ENCODE measurements at places on chromosomes 13 and 19.

DNA sequence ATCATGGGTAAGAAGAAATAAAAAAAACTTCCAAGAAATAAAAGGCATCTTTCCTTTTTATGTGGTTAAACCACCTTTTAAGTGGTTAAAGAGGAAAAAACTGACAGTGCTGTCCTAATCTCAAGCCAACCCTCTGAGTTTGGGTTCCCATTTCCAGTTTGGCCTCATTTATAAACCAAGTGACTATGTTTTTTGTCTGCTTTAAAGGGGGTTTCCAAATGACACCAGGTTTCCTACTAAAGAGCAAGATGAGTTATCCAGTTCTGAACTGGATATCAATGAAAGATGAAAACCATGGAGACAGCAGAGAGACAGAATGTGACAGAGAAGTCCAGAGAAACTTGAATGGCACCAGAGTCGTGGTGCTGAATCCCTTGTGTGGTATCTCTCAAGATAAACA, 251.5 kb downstream of the ABCC4 start:
- no peak for DNase-seq

DNA sequence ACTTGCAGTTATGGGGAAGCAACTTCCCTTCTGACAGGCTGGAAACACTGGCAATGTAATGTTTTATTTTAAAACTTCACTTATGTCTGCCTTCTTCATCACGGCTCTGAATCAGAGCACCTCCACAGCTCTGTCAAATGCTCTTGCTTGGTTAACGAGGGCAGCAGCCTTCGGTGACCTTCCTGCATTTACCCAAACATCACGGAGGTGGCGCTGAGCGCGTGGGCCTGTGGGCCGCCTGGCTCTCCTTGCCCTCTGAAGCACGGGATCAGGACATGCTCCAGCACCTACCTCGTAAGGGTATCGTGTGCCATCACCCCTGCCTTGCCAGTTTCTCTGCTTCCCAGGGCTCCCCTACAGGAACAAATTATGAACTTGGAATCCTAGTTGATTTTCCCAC, 310.0 kb downstream of the TEX29 start:
- no peak for DNase-seq

DNA sequence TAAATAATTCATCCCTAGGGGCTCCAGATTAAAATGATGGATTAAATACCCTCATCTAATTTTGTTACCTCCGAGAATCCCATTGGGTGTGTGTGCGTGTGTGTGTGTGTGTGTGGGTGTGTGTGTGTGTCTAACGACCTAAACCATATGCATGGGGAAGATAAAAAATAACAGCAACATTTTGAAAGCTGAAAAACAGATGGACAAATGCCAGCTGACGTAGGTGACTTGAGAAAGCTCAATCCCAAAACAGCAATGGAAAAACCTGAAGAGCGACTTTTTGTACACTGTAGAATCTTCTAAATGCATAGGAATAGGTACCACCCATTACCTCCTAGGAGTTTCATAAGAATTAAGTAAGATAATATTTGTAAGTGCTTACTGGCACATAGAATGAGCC, 8.7 kb upstream of the RPL21 start:
- DNase-seq, result no peak

GRCh38 chr19:29326351-29326750, 113.4 kb upstream of the UQCRFS1 start:
- no peak for DNase-seq

DNA sequence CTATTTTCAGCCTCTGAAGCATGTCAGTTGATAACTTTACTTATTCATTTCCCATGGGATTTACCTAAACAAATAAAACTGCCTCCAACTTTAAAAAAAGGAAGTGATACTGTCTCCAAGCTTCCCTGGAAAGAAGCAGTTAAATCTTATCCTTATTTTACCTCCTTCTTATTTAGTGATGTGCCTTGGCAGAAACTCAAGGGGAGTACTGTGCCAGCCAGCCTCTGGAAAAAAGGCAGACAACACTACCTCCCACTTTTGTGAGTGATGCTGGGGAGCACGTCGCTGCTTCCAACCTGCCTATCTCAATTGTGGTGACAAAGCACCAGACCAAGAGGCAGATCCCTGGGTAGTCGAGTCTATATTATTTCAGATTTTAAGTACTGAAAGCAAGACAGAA, 765.6 kb downstream of the DIAPH3 start:
- DNase-seq, result no peak

DNA sequence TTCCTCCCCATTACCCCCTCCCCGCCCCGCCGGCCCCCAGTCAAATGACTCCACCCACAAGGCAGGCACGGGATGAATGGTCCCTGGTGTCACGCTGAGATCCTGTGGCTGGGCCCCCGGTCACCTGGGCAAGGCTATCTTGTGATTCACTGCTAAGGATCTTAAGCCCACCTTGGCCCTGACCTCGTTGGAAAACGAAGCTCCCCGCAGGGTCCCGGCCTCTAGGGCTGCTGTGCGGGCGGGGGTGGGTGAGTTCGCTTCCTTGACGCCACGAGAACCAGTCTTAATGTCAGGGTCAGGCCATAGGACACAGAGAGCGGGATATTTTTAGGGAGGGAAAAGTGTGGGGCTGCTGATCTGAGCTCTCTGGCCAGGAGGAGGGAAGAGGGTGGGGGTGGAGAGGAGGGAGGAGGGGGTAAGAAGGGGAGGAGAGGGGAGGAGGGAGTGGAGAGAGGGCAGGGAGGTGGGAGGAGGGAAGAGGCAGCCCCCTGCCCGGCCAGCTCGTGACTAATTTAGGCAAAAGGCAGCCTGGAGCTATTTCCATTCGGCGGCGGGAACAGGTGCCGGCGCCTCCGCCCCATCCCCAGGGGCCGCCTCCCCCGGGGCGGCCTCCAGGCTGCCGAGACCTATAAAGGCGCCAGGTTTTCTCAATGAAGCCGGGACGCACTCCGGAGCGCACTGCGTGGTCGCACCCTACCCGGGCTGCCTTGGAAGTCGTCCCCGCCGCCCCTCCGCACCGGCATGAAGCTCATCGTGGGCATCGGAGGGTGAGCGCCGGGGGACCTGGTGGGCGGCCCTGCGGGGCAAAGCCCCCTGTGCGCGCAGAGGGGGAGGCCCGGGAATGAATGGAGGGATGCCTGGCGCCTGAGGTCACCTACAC, at the start of gene NMRK2:
TSS of gene NMRK2 (plus strand) at position 139 of the 880 bp plus-strand sequence. CDS start at position 742, 603 bp downstream.
- DNase-seq, result no peak

- no peak for DNase-seq
Measured at GRCh38 chr13:80499536-80500290, 158.8 kb upstream of the SPRY2 start.

DNA sequence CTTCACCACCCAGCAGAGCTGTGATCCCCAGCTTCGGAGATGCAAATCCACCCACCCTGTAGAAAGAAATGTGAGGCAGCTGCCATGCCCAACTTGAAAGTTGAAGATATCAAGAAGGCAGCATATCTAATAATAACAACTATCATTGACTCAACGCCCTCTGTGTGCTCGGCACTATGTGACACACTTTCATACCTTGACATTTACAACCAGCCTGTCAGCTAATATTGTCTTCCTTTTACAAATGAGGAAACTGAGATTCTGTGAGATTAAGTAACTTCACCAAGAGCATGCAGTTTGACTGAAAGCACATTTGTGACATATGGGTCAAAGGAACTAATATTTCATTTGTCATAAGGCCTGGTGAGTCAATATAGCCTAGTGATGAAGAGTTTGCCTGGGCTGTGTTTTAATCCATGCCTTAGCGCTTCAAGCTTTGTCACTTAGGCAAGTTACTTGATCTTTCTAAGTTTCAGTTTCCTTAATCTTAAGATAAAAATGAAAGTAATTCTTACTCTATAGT, 137.0 kb downstream of the FLT1 start:
- no peak for DNase-seq

GRCh38 chr13:23828866-23829265, 60.3 kb downstream of the MIPEP start:
- DNase-seq, result no peak

GRCh38 chr19:5466814-5467291, 11.6 kb downstream of the ZNRF4 start:
- no peak for DNase-seq

- DNase-seq, result no peak
Measured at GRCh38 chr13:50846861-50847475, 3.5 kb upstream of the DLEU7 start.

DNA sequence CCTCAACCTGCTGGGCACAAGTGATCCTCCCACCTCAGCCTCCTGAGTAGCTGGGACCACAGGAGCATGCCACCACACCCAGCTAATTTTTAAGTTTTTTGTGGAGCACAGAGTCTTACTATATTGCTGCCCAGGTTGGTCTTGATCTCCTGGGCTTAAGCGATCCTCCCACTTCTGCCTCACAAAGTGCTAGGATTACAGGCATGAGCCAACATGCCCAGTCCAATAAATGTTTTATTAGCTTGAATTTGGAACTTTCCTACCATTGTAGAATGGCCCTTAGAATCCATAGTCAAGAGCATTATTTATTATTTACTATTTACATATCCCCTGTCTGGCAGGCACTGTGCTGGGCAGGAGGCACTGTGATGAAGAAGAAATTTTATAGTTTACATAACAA, 39.6 kb upstream of the CLDN10 start:
- DNase-seq, result no peak

GRCh38 chr19:46385636-46386035, 27.7 kb downstream of the CCDC8 start:
- no peak for DNase-seq

DNA sequence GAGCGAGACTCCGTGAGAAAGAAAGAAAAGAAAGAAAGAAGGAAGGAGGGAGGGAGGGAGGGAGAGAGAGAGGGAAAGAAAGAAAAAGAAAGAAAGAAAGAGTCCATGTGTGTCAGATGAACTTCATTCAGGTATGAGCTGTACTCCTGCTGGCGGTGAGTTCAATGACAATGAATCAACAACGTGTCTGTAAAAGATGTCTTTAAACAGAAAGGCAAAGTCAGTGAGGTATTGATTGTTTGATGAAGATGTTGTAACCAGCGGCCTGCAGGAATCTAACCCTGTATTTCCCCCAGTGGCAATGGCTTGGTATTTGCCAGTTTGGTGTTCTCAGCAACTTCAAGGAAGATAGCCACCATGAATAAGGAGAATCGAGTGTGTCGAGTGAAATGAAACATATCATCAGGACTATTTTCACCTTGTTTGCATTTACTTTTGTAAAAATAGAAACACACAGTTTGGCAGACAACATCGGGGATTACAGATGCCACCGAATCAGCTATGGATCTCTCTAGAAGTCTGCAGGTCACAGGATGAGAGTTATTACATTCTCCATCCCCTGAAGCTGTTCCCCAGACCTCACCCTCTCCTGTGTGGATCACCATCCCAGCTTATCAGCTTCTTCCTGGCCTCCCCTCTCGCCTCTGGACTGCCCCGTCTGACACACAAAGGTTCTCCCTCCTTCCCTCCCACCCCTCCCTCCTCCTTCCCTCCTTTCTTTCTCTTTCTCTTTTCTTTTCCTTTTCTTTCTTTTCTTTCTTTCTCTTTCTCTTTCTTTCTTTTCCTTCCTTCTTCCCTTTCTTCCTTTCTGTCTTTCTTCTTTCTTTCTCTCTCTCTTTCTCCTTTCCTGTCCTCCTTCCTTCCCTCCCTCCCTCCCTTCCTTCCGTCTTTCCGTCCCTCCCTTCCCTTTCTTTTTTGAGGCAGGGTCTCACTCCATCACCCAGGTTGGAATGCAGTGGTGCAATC, 8.2 kb upstream of the SBK3 start:
- no peak for DNase-seq

GRCh38 chr13:29922281-29922821, 71.9 kb upstream of the UBL3 start:
- no peak for DNase-seq

DNA sequence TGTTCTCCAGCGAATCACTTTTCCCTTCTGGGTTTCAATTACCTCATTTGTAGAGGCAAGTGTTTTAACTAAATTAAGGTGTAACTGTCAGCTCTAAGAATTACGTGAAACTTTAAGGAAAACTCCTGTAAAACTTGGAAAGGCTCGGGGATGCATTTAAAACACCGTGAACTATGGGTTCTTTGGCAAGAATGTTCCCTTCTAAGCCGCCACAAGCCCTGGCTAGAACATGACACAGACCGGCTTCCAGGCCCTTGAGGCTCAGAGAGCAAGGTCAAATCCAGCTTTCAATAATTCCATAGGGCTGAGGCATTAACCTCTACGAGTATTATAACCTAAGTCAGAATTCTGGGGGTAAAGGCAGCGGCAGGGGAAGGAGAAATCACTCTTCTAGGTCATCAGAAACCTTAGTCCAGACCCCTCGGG, 685 bp downstream of the VWA8 start:
- no peak for DNase-seq

Data from activated naive CD8-positive, alpha-beta T cell treated with anti-CD3 and anti-CD28 coated beads, Interleukin-2, amount 50 U/mL, for 16 hours (primary cell).